ENCODE measurements at places on chromosomes 3 and 15.

DNA sequence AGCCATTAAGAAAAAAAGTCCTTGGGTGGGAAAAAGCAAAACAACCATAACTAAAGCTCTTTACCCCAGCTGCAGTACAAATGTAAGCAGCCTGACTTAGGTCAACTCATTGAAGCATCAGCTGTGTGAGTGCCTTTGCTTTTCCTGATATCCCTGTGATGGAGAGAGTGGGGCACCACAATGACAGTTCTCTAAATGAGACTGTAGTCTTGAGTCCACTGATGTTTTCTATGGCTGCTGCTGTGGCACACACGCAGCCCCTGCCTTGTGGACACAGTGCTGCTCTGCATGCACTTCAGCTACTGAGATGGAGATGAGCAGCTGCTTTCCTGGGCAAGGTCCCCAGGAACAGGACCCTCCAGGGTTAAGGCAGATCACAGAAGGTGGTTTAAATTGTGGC, 173.2 kb downstream of the KCNAB1 start:
- DNase-seq: no peak

GRCh38 chr3:23712656-23713559, 92.8 kb upstream of the UBE2E1 start:
- no peak for DNase-seq

DNA sequence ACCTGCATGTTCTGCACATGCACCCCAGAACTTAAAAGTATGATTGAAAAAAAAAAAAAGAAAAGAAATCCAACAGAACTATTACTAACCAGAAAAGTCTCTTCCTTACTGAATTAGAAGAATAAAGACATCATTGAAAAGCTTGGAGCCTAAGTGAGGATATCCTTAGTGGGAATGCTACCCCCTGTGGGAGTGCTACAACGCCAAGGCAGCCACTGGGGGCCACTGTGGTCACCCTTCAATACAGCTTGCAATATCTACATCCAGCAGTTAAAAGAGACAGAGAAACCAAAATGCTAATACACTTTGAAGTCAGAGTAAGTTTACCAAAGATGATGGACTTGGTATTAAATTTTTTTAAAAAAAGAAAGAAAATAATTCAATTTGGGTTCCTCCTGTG, 292.0 kb downstream of the PLCL2 start:
- DNase-seq: no peak

GRCh38 chr3:136685882-136686281, 66.3 kb downstream of the STAG1 start:
- DNase-seq: no peak

DNA sequence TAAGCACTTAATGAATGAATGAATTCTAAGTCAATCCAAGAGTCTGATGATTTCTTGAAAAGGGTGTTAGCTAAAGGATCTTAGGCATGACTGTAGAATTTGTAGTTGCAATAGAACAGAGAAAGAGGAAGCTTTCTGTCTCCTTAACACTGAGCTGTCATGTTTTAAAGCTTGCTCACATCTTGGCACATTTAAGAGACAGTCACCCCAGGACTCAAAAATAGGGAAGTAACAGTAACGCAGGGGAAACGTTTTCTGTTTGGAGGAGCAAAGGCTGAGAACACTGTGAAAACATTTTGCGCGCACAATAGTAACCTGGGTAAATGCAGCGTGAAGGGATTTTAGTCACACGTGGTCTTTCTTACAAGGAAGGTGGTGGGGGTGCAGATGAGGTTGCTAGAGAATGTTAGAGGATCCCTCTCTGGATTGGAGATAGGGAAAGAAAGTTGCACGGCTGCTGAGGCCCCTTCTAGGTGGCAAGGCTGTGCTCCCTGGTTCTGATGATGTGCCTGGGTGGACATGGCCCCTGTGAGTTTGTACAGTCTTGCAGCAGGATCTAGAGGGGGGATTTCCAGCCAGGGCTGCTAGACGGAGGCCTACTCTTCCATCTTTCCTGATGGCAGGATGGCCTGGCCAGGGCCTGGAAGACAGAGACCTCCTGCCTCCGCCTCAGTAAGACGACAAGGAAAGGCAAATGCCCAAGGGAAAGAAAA, 12.0 kb downstream of the STARD5 start:
- no peak for DNase-seq

DNA sequence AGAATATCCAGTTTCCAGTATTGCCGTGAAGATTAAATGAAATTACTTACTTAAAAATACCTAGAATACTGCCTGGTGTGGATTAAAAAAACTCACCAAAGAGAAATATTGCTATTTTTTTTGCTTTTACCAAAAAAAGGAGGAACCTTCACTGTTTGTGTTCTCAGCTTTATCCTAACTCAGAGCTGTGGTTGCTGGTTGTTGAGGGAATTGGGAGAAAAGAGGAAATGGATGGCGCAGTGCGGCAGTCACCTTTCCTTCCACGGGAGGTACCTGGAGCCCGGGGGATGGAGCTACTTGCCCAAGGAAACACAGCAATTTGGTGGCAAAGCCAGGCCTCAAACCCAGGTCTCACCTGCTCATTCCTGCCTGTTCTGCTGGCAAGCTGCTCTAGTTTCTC, 270.3 kb downstream of the RPLP1 start:
- no peak for DNase-seq

GRCh38 chr3:52531860-52532516, 1.7 kb downstream of the NT5DC2 start:
- no peak for DNase-seq

DNA sequence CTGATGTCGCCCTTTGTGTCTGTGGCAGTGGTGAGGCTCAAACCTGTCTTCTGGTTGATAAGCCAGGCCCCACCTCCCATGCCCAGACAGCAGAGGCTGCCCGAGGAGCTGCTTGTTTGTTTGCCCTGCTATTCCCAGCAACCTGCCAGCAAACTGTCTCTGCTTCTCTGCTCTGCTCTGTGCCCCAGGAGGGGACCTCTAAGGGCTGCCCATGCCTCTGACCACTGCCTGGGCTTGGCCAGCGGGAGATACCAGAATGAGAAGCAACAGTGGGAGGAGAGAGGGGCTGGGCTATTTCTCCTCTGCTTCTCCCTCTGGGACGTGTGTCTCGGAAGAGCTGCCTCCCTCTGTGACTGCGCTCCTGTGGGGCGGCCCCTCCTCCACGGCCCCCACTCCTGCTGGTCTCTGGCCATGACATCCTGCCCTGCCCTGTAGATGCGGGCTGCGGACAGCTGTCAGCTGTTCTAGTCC, 213.1 kb downstream of the RPLP1 start:
- no peak for DNase-seq
